ENCODE measurements at places on chromosomes 1 and 21.
A peak's percentile ranks its signal among the peaks of the same experiment; 100 is the strongest.

- DNase-seq = no peak
Measured at GRCh38 chr1:30533141-30533540, 190.2 kb downstream of the MATN1 start.

DNA sequence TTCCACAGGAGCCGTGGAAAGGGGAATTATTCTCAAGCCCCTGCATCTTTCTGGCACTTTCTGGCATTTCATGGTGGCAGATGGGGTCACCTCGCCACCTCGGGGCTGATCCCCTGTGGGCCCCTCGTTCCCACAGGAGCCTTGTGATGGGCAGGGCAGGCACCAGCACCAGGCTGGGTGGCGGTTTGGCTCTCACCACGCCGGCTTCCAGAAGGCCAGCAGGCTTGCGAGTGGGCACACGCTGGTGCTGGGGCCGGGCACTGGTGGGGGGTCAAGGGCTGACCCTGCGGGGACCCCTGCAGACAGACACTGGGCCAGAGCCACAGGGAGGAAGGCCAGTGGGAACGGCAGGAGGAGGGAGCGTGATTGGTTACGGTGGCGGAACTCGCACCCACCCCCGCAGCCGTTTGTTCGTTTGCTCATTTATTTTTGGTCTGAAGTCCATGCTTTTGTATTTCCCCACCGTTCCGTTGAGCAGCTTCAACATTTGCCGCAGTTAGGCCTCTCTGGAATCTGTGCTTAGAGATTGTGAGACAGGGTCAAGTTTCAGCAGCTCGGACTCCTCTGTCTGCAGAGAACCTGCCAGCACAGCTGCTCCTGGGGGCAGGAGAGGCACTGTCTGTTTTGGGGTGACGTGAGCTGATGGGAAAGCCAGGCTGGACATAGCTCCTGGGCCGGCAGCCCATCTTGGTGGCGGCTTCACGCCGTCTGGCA lies 5.3 kb downstream of the COL18A1 start:
- DNase-seq = no peak

DNA sequence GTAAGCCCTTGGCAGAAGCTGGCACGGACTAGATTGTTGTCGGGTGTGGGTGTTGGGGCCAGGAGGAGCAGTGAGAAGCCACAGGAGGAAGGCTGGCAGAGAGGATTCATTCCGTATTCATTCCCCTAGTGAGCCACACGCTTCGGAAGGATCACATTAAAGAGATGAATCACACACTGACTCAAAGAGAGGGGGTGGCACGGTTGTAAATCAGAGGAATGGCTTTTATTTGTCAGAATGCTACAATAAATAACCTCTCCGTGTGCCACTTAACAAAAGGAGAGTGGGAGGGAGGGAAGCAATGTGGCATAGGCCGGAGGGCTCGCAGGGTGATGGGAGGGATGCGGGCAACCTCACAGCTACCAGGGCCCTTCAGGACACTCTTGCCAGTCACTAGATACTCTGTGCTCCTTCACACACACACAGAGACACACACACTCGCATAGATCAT lies 135.5 kb downstream of the HIVEP3 start:
- DNase-seq = peak; percentile 87

DNA sequence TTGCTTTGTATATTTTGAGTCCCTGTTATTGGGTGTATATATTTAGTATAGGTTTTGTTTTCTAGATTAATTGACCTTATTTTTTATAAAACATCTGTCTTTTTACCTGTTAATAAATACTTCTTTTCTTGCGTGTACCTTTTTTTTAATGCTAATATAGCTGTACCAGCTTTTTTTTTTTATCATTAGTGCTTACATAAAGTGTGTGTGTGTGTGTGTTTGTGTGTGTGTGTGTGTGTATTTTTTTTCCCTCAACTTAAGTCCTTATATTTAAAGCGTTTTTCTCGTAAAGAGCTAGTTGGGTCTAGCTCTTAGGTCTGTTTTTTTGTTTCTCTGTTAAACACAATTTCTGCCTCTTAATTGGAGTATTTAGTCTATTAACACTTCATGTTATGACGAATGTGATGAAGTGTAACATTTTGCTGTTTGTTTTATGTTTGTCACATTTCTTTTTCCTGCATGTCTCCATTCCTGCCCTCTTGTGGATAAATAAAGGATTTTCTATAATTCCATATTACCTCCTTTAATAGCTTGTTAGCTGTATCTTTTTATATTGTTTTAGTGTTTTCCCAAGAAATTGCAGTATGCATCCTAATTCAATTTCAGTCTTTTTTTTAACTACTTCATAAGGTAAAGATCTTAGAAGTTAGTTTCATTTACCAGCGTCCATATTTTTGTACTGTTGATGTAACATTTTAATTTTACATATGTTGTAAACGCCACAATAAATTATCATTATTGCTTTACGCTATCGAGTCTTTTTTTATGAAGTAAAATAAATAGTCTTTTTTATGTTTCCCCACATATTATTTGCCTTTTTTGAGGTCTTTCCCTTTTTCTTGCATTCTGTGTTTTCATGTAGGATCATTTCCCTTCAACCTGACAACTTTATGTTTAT lies 4.3 kb downstream of the PRMT2 start:
- DNase-seq = peak; percentile 8

GRCh38 chr1:213683529-213683928 lies 304.2 kb upstream of the PROX1 start:
- DNase-seq = no peak

DNA sequence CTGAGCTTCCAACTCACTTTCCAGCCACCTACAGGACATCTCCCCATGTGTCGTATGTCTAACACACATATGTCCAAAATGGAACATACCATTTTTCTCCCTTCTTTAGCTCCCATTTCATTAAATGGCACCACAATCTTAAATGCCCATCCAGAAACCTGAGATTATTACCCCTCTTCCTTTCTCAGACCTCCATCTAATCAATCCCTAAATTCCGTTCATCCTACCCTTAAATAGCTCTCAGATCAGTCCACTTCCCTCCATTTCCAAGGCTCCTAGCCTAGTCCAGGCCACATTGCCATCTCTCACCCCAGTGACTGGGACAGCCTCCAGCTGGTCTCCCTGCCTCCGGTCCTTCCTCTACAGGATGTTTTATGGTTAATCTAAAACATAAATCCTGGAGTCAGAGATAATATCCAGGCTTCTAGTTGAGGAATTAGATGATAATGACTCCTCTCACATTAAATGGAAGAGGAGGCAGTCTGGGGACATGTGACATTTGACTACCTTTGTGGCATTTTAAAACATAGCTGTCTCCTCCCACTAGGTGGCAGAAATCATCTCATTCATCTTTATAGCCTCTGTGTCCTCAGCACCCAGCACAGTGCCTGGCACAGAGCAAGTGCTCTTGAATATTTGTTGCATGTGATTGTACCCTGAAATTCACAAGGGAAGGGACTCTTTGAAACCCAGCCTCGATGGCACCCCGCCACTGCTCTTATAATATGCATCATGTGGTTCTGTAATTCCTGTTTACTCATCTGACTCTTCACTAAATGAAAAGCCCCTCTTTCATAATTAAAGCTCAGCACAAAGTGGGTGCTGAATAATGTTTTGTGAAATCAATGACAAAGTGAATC lies 102.3 kb downstream of the TMEM53 start:
- no peak for DNase-seq

DNA sequence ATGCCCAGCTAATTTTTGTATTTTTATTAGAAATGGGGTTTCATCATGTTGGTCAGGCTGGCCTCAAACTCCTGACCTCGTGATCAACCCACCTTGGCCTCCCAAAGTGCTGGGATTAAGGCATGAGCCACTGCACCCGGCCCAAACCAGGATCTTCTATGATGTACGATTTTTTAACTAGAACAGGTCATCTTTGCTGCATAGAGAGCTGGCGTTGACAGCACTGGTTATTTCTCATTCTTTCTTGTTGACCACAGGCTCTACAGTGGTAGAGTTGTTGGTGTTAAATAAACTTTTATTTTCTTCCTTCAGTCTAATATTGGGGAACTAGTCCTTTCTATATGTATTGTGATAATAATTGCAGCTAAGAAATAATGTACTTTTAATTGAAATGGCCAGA lies 3.8 kb upstream of the MAB21L3 start:
- DNase-seq = peak; percentile 55

DNA sequence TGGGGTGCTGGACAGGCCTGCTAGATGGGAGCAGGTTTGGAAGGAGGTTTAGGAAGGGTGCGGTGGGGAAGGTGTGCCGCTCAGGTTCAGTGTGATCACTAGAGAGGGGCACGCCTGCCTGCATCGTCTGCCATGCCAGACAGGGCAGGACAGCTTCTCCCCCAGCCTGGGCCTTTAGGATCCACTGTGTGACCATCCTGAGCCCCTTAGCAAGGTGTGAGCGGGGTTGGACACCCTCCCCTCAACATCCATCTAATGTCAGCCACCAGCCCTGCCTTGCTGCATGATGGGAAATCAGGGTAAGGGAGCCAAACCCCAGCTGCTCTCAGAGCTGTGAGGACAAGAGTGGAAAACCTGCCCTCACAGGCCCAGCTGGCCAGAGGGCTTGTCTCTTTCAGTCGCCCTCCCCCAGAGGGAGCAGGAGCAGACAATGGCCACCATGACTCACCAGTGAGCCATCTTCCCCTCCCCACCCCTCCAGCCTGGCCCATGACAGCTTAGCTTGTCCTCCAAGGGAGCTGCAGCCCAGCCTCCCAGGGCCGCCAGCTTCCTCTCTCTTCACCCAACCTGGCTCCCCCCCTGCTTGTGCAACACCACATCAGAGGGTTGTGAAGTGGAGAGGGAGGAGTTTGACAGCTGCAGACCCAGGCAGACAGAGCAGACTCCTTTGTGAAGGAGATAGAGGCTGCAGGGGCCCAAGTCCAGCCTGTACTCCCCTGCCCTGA lies 37.0 kb downstream of the NUAK2 start:
- peak; percentile 99 for DNase-seq

DNA sequence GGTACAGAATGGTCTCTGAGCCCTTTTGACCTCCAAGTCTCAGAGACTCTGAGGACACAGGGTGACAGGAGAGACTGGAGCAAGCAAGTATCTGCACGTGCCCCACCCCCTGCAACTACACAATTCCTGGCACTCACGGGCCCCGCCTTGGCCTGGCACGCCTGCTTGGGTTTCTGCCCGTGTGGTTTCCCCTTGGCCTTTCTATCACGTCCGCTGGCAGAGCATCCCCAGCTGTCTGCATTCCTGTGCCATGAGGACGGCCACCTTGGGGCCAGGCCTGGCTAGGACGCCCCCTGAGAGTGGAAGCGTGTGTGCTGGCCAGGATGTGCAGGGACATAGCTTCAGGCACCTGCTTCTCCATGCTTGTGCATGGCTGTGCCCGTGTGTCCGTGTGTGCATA lies 14.3 kb upstream of the EDN2 start:
- DNase-seq = no peak

DNA sequence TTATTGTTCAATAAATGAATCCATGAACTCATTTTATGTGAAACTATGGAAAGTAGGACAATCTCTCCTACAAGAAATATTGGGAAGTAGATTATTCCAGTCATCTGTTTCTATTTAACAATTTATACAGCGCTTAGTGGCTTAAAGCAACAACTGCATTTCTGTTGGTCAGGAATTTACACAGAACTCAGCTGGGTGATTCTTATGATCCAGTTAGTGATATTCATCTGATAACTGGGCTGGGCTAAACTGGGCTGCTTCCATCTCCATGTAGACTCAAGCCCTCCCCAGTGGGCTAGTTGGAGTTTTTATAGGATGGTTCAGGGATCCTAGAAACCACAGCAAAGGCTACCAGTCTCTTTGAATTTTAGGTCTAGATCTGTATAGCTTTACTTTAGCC lies 497.9 kb upstream of the NEGR1 start:
- DNase-seq = peak; percentile 4

DNA sequence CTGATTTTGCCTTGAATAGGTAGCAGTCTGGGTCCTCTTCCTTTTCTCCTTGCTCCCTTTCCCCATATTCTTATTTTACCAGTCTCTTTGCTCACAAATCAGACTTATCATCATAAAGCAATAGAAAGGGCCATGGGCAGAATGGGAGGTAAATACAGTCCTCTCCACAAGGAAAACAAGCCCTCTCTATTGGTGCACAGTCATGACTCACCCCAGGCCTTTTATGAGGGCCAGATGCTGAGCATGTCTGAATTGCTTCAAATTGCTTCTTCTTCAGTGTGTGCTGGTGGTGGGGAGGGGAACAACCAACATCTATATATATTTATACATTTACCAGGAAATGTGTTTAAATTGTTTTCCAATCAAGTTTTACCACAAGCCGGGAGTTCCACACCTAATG lies 75.2 kb downstream of the GFI1 start:
- DNase-seq = peak; percentile 79

GRCh38 chr1:63557365-63557987 lies 34.2 kb downstream of the EFCAB7 start:
- peak; percentile 34 for DNase-seq

GRCh38 chr1:178238722-178239510 lies 145.0 kb downstream of the RASAL2 start:
- DNase-seq = peak; percentile 99
